ENCODE measurements at places on chromosomes 16 and 17.

GRCh38 chr17:1697681-1698080 lies 12.5 kb downstream of the TLCD2 start:
- no peak for DNase-seq

- DNase-seq = no peak
Measured at GRCh38 chr16:67082891-67083290, 26.9 kb upstream of the PHAF1 start.

GRCh38 chr17:79844869-79845600 lies 5.8 kb upstream of the CBX4 start:
- peak; percentile 31 for DNase-seq

DNA sequence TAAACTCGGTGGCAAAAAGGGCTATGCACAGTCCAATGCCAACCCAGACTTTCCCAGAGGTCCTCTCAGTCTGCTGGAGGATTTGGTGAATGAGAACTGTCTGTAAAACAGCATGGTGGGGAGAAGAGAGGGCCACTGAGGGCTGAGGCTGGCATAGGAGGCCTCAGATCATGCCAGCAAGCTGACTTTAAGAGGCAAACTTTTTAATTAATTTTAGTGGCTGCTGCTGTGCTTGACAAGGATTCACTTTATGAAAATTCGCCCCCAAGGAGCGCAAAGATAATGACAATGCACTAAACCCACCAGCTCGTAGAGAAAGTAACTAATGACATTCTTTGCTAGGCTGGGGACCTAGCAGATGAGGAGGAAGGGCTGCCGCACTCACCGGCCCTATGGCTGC lies 15.0 kb downstream of the ABCC12 start:
- no peak for DNase-seq

- DNase-seq = no peak
Measured at GRCh38 chr17:2801841-2802240, 5.6 kb downstream of the RAP1GAP2 start.

- DNase-seq = peak; percentile 91
Measured at GRCh38 chr17:31508288-31509094, 117.0 kb downstream of the RAB11FIP4 start.

DNA sequence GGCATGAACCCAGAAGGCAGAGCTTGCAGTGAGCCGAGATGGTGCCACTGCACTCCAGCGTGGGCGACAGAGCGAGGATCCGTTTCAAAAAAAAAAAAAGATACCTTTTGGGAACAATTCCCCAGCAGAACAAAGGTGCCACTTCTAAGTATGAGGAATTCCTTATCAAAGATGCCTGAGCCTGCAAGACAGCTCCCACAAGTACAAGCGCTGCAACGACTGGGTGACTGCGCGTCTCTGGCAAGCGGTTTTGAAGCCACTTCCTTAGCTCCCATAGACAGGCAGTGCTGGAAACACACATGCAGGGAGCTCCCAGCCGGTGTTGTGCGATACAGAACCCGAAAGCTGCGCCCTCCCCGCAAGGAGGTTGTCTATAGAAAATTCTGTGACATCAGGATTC lies 60.5 kb downstream of the ADCY9 start:
- DNase-seq = no peak

DNA sequence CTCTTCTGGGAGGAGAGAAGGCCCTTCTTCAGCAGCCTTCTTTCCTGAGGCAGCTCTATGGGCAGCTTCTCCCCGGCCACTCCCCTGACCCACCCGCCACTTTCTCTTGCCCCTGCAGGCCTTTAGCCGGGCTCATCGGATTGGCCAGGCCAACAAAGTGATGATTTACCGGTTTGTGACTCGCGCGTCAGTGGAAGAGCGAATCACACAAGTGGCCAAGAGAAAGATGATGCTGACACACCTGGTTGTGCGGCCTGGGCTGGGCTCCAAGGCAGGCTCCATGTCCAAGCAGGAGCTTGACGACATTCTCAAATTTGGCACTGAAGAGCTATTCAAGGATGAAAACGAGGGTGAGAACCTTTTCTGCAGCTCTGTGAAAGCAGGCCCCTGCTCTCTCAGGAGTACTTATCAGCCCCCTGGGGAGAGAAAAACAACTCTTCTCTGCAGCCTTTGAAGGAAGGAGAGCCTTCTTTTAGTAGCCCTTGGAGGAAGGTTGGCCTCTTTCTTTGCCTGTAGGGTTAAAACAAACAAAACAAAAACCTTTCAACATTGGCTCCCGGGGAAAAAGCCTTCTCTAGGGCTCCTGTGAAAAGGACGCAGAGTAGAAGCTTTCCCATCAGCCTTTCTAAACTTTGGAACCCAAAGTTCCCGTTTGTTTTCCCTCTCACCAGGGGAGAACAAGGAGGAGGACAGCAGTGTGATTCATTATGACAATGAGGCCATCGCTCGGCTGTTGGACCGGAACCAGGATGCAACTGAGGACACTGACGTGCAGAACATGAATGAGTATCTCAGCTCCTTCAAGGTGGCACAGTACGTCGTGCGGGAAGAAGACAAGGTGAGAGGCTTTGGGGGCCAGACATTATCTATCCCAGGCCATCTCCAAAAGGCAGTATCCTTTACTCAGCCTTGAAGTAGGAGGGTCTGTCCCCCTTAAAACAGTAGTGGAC lies 12.7 kb downstream of the RNF227 start:
- no peak for DNase-seq

DNA sequence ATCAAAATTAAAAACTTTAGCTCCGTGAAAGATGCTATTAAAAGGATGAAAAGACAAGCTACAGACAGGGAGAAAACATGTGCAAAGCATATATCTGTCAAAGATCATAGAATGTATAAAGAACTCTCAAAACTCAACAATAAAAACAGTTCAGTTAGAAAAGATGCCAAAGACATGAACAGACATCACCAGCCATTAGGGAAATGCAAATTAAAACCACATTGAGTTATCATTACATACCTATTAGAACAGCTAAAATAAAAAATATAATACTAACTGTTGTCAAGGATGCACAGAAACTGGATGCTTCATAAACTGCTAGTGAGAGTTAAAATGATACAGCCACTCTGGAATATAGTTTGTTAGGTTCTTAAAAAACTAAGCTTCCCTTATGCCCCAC lies 58.8 kb downstream of the NFATC3 start:
- DNase-seq = no peak

DNA sequence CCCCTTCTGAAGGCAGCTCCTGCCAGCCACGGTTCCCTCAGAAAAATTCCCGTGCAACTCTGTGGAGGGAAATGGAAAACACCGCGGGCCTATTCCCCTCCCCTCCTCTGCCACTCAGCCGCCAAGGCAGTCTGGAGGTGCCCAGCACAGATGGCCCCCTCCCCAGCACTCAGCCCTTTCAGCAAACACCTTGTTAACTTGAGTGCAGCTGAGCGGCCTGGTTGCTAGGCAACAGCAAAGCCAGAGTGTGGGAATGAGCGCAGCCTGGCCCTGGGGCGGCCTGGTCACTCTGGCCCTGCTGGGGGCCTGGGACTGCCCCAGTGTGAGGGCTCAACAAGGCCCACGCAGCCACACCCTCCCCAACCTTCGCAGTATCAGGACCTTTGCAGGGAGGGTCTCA lies 32.8 kb downstream of the CACNA1G start:
- DNase-seq = no peak

DNA sequence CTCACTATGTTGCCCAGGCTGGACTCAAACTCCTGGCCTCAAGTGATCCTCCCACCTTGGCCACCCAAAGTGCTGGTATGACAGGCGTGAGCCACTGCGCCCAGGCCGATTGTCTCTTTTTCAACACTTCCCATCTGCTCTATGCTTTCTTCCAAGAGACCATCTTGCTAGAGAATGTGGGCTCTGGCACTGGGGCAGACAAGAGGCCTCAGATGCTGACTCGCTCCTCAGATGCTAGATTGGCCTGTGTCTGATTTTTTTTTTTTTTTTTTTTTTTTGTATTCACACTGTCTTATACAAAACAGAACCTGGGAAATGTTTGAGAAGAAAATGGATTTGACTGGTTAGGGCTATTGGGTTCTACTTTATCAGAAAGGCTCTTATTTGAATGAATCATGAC lies 58.2 kb downstream of the CYB5D2 start:
- no peak for DNase-seq

DNA sequence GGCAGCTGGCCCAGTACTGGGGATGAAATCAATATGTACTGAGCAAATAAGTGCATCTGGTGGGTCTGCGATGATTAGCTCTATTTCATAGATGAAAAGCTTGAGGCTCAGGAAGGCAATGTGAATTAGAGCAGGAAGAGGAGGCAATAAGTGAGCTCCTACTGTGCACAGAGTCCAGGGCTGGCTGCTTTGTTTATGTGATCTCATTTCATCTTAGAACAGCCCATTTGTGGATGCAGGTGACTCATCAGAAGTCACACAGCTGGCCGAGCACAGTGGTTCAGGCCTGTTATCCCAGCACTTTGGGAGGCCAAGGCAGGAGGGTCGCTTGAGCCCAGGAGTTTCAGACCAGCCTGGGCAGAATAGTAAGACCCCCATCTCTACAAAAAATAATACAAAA lies 7.1 kb downstream of the TMEM114 start:
- no peak for DNase-seq

GRCh38 chr17:39627712-39628516 lies 1.2 kb downstream of the PPP1R1B start:
- DNase-seq = no peak

- DNase-seq = no peak
Measured at GRCh38 chr17:78717431-78717980, 64.6 kb downstream of the CYTH1 start.

GRCh38 chr16:76118344-76118743 lies 158.9 kb upstream of the CNTNAP4 start:
- DNase-seq = no peak

- DNase-seq = peak; percentile 54
Measured at GRCh38 chr17:34542700-34543336, 36.6 kb upstream of the TMEM132E start.

- no peak for DNase-seq
Measured at GRCh38 chr16:80092681-80093080, 448.1 kb upstream of the DYNLRB2 start.

DNA sequence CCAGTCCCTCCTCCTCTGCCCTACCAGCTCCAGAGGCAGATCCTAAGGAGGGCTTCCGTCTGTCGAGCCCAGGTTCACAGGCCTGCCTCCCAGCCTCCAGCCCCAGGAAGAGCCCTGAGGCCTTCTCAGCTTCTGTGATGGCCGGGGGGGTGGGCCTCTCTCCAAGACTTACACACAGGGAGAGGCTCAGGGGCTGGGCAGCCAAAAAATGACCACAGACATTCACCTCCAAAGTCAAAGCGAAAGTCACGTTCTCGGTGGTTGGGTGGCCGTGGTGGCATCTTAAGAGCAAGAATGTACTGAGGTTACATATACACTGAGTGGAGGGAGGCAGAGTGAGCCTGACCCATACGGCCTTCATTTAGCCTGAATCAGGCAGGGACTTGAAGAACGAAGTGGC lies 119.1 kb downstream of the CCDC182 start:
- DNase-seq = no peak

DNA sequence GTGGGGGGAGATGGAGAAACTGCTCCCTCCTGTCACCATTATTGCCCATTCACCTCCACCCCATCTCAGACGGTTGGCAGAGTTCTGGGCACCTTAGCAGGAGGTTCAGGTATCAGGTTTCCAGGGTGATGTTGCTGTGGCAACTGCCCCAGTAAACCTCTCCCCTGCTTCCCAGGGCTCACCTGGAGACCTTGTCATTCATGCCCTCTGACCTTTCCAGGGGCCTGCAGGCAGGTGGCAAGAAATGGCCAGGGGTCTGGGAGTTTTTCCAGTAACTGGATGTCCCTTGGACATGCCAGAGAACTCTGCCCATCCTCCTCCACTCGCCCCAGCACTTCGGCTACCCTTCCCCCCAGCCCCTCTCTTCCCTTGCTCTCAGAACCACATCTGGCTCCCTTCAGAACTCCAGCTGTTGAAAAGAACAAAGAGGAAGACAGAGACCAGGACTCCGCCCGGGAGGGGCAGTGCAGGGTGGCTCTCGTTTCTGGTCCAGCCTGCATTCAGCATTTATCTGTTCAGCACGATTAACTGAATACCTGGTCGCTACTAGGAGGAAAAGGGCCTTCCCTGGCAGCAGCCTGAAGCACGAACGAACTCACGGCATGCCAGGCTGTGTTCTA lies 8.5 kb downstream of the MLLT6 start:
- DNase-seq = no peak

- DNase-seq = no peak
Measured at GRCh38 chr17:82015311-82015971, 7.2 kb downstream of the CENPX start.

DNA sequence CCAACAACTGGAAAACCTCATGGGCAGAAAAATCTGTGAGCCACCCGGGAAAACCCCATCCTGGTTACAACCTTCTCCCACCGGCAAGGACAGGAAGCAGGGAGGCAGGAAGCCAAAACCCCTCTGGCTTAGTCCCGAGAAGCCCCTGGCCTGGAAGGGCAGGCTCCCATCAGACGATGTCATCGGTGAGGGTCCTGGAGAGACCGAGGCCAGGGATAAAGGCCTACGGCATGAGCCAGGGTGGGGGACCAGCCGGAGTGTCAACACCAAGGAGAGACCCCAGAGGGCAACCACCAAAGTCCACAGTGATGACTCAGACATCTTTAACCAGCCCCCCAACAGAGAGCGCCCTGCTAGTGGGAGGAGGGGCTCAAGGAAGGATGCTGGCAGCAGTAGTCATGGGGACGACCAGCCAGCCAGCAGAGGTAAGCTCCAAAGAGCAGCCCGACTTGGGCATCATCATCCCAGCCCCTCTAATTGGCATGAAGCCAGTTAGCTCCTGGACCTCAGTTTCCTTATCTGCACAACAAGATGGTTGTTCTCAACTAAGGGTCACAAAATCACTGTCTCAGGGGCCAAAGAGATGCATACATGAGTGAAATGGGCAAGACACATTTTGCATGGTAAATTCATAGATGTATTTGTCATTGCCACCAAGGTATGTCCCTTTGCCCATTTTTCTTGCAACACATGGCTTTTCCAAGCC lies 190.7 kb downstream of the KATNIP start:
- no peak for DNase-seq

GRCh38 chr17:16918443-16918842 lies 53.5 kb downstream of the TNFRSF13B start:
- DNase-seq = no peak

DNA sequence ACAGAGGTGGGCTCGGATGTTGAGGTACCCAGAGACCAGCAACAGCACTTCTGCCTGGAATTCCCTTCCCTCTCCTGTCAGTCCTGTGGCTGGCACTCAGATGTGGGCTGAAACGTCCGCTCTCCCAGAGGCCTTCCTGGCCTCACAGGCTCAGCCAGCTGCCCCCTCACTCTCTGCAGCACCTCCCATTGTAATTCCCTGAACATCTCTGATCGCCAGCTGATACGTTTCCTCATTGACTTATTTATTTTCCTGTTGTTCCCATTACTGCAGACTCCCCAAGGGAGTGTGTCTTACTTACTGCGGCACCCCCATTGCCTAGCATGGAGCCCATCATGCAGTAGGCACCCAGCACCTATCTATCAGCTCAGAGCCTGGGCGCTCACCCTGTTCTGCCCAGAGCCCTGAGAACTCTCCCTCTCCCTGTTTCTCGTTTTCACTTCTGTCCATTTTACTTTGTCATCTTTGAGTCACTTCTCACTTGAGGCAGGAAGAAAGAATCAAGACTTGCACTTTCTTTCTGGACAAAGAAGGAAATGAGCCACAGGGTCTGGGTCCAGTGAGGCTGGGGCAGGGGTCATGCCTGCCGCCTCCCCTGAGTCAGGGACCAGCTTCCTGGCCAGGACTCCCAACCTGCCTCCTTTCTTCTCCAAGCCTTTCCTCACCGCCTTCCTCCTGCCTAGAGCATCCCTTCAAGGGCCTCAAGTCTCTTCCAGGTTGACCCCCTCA lies 10.2 kb downstream of the CDH5 start:
- no peak for DNase-seq
